ENCODE measurements at places on chromosomes 2 and 18. TPM values are rescaled to one million over a fixed set of nuclear protein-coding genes. Genes with fewer than 3 reads are reported as not detected.

DNA sequence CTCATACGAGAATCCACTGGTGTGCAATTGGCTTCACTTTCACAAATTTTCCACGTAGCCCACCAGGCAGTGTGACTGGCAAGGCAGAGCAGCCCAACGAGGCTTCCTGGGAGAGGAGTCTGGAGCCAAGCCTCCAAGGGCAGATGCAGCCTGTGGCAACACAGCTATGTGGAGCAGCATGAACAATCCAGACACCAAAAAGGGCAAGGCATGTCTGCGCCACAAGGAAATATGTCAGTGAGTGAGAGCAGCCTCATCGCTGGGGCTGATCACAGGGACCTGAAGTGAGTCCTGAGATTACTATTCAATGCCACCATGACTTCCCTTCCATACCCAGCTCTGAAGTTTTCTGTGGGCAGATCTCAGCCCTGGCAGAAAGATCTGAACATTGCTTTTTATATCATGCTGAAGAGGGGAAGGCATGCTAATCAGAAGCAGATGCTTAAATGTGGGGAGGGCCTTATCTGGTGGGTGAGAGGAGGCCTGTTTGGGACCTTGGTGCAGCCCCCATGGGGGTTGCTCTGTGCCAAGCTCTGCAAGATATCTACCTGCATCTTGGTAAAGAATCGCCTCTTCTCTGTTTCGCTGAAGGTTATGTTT, 40.0 kb upstream of the PUM2 start:
- H3K27me3 ChIP-seq: no peaks in the 10 kb centered on the region
- H3K36me3 ChIP-seq: no peaks in the 10 kb centered on the region
- no peaks in the 10 kb centered on the region for H3K4me1 ChIP-seq
- H3K27ac ChIP-seq: no peak overlapping the region
- no peak overlapping the region for H3K4me3 ChIP-seq

- H3K36me3 ChIP-seq: no peaks in the 10 kb centered on the region
- no peaks in the 10 kb centered on the region for H3K4me1 ChIP-seq
- H3K4me3 ChIP-seq: no peak overlapping the region
These were observed 47.6 kb downstream of the MAPK4 start for GRCh38 chr18:50607378-50607926.

DNA sequence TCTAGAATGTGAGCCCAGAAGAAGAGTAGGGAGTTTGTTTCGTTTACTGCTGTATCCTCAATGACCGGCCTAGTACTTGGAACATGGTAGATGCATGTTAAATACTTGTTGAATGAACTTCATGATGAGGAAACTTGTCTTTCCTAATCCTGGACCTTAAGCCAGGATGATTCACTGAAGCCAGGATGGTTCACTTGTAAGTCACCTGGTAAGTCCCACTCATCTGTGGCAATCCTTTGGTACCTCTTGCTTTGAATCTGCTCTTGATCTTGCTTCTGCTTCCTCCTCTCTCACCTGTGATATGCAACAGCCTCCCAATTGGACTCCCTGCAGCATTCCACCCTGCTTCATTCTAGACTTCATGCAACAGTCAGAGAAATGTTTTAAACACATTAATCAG, 43.6 kb downstream of the QPCT start:
- peaks cover 25% of the 10 kb centered on the region for H3K4me1 ChIP-seq

DNA sequence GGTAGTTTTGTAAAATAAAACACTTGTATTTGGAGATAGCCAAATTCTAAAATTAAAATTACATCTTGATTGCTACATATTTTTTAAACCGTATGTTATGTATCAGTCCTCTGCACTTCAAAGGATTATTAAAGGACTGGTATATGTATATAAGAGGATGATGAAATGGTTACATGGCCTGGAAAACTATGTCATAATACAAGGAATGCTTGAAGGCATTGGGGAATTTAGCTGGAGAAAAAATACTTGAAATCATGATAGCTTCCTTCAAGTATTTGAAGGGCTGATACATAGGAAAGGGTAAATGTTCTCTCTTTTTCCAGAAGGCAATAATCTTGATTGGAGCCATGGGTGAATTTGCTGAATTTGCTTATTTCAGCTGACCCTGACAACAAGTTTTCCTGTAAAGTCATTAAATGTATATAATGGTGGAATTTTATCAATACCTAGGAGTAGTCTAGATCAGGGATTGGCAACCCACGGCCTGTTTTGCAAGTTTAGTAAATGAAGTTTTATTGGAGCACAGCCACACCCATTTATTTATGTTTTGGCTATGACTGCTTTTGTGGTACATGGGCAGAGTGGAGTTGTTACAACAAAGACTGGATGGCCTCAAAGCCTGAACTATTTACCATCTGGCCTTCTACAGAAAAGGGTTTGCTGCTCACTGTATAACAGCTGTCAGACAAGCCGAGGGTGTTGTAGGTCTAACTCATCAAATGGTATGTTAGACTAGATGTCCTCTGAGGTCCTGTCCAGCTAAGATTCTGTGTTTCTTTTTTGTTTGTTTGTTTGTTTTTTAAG, 34.4 kb downstream of the ACYP2 start:
- no peak for DNase-seq
- no peaks in the 10 kb centered on the region for H3K27me3 ChIP-seq
- no peak overlapping the region for H3K4me3 ChIP-seq
- no peaks in the 10 kb centered on the region for H3K36me3 ChIP-seq

- no peaks in the 10 kb centered on the region for H3K36me3 ChIP-seq
- no peak overlapping the region for H3K4me3 ChIP-seq
- DNase-seq: no peak
These were observed 93.6 kb downstream of the SCN9A start for GRCh38 chr2:166282154-166282553.

DNA sequence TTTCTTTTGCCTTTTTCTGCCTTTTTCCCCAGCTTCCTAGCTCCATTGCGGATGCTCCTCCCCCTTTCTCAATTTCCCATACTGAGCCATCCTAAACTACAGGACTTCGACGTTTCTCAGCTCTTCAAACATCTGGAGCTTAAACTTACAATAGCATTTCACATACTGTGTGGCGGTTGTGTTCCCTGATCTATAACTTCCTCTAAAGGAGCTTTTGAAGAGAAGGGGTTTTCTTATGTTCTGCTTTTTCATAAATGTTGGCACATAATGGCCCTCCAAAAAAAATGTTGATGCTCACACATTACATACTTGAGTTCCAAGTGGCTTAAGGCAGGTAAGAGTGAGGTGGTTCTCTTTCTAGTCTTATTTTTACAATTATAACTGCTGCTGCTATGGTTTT, 87.4 kb downstream of the RNF144A start:
- no peaks in the 10 kb centered on the region for H3K4me1 ChIP-seq
- DNase-seq: no peak
- H3K27ac ChIP-seq: no peak overlapping the region
- no peaks in the 10 kb centered on the region for H3K36me3 ChIP-seq

- no peaks in the 10 kb centered on the region for H3K27me3 ChIP-seq
- no peaks in the 10 kb centered on the region for H3K36me3 ChIP-seq
- DNase-seq: no peak
- no peak overlapping the region for H3K4me3 ChIP-seq
- H3K4me1 ChIP-seq: no peaks in the 10 kb centered on the region
- H3K27ac ChIP-seq: no peak overlapping the region
These were observed 101.3 kb downstream of the RAD51AP2 start for GRCh38 chr2:17416884-17417391.

DNA sequence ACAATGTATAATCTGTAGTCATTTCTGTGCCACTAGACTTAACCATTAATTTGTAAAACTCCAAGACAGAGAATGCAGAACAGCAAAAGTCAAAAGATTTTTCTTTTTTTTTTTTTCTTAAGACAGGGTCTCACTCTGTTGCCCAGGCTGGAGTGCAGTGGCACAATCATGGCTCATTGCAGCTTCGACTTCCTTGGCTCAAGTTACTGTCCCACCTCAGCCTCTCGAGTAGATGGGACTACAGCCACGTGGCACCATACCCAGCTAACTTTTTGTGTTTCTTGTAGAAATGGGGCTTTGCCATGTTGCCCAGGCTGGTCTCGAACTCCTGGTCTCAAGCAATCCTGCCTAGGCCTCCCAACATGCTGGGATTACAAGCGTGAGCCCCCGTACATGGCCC, 80.1 kb downstream of the TLK1 start:
- no peak for DNase-seq
- no peak overlapping the region for H3K27ac ChIP-seq
- no peaks in the 10 kb centered on the region for H3K27me3 ChIP-seq
- H3K4me1 ChIP-seq: peaks cover 43% of the 10 kb centered on the region

Gene PCARE
- polyA plus RNA-seq: not detected

Gene GALNT1
- polyA plus RNA-seq: 54.8 TPM

Gene DES
- not detected for polyA plus RNA-seq

Gene ASXL3
- not detected for polyA plus RNA-seq

Measured in CD8-positive, alpha-beta memory T cell (primary cell).